ENCODE measurements at places on chromosomes 16 and 17.

DNA sequence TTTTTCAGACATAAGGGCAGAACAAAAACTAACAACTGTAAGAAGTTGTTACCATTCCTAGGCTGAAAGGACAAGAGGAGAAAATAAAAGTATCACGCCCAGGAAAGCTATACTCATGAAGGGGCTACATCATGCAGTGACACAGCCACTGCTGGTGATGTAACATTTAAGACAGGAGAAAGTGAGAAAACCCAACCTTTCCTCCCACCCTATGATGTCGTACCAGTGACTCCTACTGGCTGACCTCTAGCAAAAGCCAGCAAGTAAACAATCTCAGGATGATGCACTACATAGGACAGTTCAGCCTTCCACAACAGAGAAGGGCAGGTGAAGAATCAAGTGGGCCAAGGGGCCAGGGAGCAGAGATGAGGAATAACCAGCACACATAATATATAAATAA lies 14.0 kb upstream of the OR1E2 start:
- no peak for DNase-seq

DNA sequence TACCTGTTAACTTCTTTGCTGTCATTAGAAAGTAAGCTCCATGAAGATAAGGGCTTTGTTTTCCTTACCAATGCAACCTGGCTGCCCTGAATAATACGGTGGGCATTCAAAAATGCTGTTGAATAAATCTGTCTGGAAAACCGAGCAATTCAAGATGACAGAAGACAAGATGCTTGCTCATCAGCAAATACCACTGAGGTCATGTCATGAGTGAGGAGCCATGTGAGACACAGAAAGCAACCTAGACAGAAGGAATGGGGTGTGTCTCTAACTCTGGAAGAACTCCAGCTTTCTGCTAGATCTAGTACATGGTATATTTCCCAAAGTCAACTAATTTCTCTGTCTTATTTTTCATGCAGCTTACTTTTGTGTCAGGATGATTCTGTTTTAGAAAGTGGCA lies 64.2 kb downstream of the STH start:
- no peak for DNase-seq

DNA sequence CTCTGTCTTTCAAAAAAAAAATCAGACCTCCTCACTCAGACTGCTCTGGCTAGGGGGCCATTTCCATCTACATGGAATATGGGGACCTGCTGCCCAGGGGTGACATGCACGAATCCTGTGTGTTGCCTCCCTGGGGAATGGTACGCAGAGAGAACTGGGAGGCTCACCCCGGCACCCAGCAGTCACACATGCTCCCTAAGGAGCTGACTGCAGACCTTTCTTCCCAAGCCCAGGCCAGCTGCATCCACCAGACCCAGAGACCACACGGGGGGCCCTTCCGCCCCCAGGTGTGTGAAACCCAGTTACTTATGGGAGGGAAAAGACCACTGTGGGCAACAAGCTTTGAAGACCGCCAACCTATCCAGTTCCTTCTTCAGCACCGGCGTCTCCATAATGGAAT lies 7.2 kb upstream of the NLRC3 start:
- DNase-seq = no peak

- no peak for DNase-seq
These were observed 405.5 kb upstream of the HSBP1 start for GRCh38 chr16:83402160-83402814.

GRCh38 chr17:7024402-7024785 lies 1.5 kb downstream of the BCL6B start:
- DNase-seq = no peak

GRCh38 chr16:78903843-78904242 lies 696.7 kb downstream of the MAF start:
- DNase-seq = no peak

- no peak for DNase-seq
These were observed 327.0 kb upstream of the TBX2 start for GRCh38 chr17:61072648-61073047.

GRCh38 chr16:5615868-5616642 lies 518.5 kb upstream of the EEF2KMT start:
- DNase-seq = peak; percentile 2

GRCh38 chr16:54174750-54175149 lies 111.8 kb downstream of the IRX3 start:
- DNase-seq = no peak
